ENCODE measurements at places on chromosomes 5 and 9. TPM values are rescaled to one million over a fixed set of nuclear protein-coding genes. Genes with fewer than 3 reads are reported as not detected.

DNA sequence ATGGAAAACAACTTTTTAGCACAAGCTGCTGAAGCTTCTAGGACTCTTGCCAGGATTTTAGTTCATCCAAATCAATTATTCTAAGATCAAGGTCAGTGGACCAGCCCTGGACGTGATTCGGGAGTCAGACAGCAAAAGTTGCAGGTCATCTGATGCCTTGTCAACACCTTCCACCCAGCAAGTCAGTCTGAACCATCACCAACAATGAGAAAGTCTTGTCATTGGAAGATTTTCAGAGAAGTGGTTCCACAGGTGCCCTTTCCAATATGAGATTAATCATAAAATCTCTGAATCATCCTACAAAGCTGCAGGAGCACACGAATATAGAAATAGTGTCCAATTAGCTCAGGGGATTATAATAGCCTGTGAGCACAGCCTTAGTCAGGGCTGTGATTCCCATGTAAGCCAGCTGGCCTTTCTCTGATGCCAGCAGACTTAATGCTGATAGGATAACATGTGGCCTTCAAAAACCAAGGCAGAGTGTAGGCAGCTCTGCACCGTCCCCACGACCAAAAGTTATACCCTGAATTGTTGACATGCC is 445.0 kb upstream of the TRPC7 start:
- DNase-seq, result peak; percentile 88

DNA sequence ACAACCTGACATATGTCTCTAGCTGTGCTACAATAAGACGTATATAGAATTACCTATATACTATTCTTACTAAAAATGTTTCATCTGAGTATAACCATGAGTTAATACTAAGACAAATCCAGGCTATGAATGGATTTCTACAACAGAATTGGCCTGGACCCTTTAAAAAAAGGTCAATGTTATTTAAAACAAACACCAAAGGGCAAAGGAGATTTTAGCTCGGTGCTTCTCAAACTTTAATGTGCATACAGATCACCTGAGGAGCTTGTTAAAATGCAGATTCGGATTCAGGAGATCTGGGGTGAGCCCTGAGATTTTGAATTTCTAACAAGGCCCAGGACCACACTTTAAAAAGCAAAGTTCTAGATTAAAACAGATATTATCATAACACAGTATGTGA is 6.5 kb downstream of the TNFSF8 start:
- DNase-seq, result no peak

- DNase-seq, result no peak
Observed at GRCh38 chr9:121767171-121767769, 115.8 kb downstream of the DAB2IP start.

DNA sequence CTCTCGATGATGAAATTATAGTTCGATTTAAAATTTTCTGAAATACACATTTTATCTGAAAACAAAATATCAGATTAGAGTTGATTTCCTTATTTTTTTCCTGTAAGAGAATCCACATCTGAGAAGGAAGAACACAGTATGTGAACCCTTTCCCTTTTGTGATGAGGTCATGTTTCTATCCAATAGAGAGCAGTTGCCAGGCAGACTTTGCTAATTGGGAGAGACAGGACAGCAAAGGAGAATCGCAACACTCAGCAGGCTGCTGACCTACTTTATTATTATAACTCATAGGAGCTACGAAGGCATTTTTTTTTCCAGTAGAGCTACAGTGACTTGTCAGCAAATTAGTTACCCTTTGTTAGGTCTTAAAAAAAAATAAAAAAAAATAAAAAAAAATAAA is 242.1 kb downstream of the HCN1 start:
- peak; percentile 2 for DNase-seq

DNA sequence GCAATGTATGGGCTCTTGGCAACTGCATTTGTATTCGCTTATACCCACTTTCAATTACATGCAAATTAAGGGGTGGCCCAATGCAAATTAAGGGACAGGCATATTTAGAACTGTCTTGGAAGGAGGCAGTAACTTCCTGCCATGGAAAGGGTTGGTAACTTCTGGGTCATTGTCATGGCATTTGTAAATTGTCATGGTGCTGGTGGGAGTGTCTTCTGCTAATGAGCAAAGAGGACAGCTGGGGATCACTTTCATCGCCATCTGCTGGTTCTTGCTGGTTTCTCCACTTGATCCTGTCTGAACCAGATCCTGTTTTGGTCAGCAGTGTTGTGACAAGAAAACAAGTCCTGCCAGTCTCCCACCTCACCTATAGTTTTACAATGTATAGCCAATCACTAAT is 23.3 kb upstream of the UGT3A2 start:
- DNase-seq, result peak; percentile 68

GRCh38 chr9:133880136-133880535 is 112.0 kb downstream of the VAV2 start:
- no peak for DNase-seq

GRCh38 chr5:159338118-159338517 is 7.8 kb upstream of the IL12B start:
- no peak for DNase-seq

DNA sequence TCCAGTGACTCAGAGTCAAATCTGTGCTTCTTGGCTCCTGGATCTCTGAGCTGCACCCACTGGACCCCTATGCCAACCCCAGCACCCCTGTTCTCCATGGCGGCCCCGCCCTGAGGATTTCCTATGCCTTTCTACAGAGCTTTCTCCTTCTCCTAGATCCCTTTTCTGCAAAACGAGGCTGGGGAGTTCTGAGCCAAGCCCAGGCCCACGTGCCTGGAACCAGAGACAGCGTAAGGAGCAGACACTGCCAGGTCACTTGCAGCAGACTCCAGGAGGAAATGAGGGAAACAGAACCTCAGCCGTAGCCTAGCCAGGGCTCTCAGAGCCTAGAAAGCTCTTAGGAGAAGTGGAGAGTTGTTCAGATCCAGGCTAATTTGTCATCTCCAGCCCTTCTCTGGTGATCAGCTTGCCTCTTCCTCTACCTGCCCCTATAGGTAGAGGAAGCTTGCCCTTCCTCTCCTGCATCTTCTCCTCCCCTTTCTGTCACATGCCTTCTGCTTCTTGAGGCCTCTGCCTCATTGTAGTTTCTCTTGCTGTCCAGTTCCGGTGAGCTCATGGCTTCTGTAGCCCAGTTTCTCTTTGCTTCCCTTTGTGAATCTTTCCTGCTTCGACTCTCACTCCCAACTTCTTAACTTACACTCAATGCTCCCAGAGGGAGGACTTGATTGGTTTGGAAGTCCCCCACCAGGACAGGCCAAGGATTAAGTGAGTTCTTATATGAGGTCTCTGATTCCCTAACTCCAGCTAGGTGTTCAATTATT is 163.4 kb downstream of the RGS3 start:
- no peak for DNase-seq

- DNase-seq, result no peak
Observed at GRCh38 chr9:125391704-125392103, 130.1 kb downstream of the GAPVD1 start.

DNA sequence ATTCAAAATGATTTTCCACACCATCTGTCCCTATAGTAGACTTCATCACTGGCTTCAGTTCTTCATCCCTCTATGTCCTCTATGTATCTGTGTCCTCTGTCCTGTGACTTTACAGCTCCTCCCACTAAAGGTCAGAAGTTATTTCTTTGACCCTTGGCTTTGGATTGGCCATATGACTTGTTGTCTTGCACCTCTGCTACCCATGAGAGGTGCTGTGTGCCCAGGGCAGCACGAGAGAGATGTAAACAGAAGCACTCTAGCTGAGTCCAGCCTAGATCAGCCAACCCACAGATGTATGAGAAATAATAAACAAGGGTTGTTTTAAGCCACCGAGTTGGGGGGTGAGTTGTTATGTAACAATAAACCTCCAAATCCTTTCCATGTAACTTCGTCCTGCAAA is 63.4 kb upstream of the ENTREP1 start:
- DNase-seq, result no peak

The DNAI1 gene
- not detected for total RNA-seq

The SPATA31E1 gene
- total RNA-seq, result not detected

The SPATA31D4 gene
- total RNA-seq, result not detected

The CAST gene
- total RNA-seq, result 150 TPM

The ADAMTSL2 gene
- total RNA-seq, result 0.32 TPM

The PDZD2 gene
- not detected for total RNA-seq

The TRIP13 gene
- 65.9 TPM for total RNA-seq

Measured in LHCN-M2 (cell line).